ENCODE measurements at places on chromosomes 6 and 20.
A peak's percentile ranks its signal among the peaks of the same experiment; 100 is the strongest.

- no peak for DNase-seq
Observed at GRCh38 chr20:32532246-32532645, 52.9 kb downstream of the NOL4L start.

GRCh38 chr6:16089232-16090062, 39.4 kb upstream of the MYLIP start:
- DNase-seq: no peak

GRCh38 chr6:87583822-87584221, 6.0 kb downstream of the RARS2 start:
- no peak for DNase-seq

DNA sequence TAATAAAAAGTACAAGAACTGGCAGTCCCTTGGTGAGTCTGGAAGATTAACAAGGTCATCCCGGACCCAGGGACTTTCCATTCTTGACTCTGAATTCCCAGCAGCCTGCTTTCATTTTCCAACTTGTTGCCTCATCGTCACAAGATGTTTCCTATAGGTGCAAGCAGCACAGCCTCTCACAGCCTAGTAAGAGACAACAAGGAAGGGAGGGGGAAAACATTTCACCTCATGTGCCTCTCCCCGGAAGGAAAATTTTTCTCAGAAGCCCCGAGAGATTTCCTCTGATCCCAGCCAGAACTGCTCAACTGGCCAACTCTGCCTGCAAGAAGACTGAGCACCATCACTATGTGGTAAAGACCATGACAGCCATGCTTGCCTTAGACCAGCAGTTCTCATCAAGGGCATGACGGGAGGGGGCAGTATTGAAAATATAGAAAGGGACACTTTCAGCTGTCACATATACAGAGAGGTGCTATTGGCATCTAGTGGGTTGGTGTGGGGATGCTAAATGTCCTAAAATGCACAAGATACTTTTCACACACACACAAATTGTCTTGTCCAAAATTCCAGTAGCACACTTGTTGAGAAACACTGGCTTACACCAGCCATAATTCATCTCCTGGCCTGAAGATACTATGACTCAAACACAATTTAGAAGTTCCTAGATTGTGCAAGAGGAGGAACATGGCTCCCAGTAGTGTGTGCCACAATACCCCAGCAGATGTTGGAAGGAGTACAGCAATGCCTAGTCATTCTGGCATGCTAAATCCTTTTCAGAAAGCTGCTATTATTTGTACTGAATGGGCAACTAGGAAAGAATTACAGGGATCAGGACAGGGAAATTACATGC, 10.8 kb upstream of the WTAP start:
- DNase-seq: peak; percentile 36

DNA sequence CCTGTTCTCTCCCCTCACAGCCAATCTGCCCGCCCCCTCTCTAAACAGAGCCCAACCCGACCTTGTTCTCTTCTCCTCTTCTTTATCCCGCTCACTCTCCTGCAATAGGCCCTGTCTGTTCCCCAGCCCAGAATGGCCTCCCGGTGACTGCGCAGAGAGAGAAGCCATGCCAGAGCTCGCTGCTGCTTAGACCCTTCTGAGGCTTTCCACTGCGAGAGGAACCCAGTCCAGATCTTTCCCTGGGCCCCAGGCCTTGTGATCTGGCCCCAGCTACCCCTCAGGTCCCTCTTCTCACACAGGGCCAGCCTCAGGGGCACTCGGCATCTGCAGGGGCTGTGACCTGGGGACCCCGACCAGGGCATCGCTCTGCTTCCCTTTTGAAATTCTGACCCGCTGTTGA, 58.1 kb downstream of the TMEM242 start:
- DNase-seq: no peak

DNA sequence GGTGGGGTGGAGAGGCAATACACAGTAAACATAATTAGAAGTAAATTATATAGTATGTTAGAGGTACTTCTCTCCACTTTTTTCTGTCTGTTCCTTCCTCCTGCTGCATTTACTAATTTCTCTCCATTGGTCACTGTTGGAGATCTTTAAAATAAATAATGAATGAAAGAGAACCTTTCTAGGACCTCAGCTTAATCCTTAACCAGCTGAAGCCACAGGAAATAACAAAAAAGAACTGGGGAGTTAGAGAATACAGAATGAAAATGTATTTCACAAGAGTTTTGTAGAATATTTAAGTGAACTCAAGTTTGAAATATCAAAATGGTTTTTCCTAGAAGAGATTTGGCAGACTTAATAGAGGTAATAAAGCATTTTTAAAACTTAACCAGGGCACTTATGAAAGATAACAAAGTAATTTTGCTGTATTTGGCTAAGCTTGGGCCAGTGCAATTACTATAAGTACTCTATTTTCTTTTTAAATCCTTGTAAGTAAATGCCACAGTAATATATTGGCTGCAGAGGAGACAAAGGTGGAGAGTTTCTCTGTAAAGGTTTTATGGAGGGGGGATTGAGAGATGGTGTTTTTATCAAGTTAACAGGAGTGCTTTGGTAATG, 405.0 kb downstream of the CDKAL1 start:
- DNase-seq: no peak

DNA sequence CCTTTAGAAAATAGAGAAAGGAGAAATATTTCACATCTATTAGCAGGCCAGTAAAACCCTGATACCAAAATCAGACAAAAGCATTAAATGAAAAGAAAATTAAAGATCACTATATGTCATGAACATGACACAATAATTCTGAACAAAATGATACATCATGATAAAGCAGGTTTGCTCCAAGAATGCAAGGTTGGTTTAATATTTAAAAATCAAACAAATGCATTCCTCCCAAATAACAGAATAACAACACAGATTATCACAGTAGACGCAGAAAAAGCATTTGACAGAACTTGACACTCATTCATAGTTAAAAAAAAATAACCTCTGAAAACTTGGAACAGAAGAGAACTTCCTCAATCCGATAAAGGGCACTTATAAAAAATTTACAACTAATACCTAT, 22.9 kb upstream of the ARMC2 start:
- no peak for DNase-seq

GRCh38 chr6:126570507-126570906, 230.6 kb downstream of the CENPW start:
- no peak for DNase-seq

- DNase-seq: no peak
Observed at GRCh38 chr6:77440206-77440976, 22.9 kb downstream of the HTR1B start.

DNA sequence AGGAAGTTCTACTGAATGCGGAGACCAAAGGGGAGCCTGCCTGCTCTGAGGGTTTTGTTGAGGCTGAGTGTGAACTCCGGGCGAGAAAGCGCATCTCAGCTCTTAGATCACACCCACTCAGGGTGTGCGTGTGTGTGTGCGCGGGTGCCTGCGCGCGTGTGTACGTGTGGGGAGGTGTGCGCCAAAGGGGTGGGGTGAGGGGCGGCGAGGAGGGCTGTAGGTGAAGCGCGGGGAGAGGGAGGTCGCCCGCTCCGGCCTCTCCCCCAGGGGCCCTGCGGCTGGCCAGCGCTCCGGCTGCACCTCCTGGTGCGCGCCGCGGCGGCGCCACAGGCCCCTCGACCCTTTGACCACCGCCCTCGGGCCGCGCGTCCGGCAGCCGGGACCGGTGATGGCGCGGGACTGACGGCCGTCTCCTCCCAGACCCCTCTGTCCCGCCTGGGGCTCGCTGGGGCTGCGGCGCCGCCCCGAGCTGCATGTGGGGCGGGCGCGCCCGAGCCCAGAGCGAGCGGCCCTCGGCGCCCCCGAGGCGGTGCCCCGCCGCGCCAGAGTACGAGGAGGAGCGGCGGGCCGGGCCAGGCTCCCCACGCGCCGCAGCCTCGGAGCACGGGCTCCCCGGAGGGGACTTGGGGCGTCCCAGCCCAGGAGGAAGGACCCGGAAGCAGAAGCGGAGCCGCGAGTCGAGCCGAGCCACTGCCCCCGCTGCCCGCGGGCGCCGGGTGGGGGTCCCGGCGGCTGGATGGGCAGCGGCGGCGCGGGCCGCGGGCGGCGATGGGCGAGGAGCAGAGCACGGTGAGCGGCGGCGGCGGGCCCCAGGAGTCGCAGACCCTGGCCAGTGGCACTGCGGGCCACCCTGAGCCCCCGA, at the start of gene RNF217:
TSS of gene RNF217 (plus strand) at position 661 of the 862 bp plus-strand sequence. CDS start at position 769, 108 bp downstream.
- peak; percentile 33 for DNase-seq

DNA sequence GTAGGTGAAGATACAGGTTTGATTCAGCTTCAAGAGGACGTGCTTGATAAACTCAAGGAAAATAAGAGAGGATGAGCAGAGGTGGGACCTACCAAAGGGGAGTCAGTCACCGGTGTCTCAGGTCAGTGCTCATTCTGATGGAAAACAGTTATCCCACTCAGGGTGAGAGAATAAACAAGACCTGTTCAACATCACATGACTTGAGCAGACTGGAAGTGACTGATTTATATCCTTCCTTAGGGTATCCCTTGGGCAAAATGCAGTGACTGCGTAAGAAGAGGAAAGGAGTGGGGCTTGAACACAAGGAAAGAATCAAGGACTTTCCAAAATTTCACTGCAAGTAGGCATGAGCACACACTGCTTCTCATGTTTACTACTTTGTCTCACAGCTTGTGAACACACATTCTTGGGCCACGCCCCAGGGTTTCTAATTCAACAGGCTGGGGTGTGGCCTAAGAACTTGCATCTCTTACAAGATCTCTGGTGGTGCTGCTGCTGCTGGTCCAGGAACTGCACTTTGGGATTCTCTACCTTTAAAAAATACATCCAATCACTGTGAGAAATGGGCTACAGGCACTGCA, 11.6 kb downstream of the CST3 start:
- DNase-seq: no peak

DNA sequence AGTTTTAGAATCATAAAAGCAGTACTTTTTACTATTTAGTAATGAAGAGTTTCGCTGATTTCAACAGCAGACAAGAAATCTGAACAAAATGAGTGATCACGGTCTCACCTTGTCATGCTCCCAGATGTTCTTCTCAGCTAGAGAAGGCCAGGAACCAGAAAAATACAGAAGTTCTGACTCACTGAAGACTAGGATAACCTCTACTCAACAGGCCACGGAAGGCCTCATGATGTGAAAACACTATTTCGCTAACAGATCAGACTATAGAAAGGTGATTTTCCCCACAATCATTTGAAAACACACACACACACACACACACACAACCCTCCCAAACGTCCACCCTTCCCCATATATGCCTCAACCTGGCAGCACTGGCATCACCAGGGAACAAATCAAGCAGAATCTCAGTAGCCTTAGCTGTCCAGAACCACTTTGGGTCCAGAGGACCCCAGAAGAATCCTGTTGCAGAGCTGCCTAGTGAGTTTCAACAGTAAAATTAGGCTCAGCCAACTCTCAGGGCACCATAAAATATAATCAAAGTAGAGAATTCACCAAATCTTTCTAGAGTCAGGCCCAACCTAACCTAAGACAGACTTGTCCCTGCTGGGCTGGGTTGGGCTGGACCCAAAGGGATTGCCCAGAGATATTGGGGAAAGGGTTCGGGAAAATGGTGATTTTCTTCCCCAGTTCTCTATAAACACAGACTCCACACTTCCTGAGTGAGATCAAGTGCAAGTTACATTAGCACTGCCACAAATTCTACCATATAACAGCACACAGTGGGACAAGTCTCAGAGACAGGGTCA, 7.9 kb downstream of the EXOC2 start:
- DNase-seq: peak; percentile 66

DNA sequence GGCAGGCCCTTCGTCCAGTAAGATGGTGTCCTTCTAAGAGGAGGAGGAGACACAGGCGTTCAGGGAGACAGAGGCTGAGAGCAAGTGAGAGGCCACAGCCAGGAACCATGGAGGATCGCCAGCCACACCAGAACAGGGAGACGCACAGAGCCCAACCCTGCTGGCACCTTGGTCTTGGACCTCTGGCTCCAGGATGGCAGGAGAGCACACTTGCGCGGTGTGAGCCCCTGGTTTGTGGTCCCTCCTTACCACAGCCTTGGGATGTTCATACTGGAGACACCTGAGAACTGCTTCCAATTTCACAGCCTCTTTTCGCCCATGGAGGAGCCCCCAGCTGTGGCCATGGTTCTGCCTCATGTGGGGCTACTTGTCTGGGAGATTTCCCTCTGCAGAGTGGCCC, 222.4 kb downstream of the DLL1 start:
- no peak for DNase-seq

GRCh38 chr6:26452631-26453235, 5.0 kb upstream of the BTN2A1 start:
- no peak for DNase-seq

DNA sequence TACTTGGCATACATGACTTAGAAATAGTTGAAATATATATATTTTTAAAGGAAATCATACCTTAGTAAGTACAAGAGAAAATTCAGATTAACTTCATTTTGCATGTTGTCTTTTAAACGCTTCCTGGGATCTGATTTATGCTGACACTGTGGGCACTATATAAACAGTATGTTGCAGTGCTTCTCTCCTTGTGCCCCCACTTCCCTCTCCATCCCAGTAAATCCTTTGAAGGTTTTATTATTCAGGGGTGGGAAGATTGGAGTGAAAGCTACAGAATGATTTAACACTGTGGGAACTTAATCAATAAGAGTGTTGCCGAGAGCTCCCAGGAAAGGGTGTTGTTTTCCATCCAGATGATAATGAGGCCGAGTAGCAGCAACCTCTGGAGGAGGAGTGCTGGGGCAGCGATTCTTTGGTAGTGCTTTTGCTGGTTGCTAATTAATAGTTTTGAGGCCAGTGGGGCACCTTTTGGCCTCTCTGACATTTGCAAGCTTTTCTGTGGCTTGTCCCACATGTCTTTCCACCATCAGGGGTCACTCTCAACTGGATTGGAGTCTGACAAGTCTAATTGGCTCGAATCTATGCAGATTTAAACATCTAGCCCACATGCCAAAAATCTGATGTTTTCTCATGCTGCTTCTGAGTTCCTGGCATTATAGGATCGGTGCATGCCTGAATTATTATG, 183.0 kb upstream of the MMS22L start:
- DNase-seq: no peak

DNA sequence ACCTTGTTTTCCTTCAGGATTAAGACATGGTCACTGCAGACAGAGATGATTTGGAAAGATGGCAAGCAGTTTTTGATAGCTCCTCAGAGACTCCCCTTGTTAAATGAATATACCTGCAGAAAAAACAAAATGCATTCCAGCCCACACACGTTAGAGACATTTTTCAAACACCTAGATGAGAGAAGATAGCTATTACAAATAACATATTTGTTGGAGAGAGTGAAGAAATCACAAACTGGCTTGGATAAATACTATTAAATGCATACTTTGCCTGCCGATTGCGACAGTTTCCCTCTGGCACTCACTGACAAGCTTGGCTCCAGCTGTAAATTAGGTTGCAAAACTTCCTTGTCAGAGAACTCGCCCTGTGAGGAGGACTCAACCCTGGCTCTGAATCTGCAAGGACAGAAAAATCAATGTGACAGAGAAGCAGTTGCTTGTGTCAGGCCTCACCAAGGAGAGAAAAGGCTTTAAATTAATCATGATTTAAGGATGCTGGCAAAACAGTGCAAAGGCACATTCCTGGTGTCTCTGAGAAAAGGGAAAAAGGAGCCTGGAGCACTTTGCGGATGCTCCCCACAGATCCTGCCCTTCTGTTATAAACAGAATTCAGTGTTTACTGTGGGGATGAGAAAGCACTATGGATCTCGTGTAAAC, 423.7 kb upstream of the MARCKS start:
- no peak for DNase-seq
